ENCODE measurements at places on chromosomes 6 and 20.
A peak's percentile ranks its signal among the peaks of the same experiment; 100 is the strongest.

GRCh38 chr6:73579851-73580246 is 59.0 kb upstream of the EEF1A1 start:
- peak; percentile 13 for DNase-seq

- DNase-seq = no peak
These were observed 26.3 kb upstream of the UBR2 start for GRCh38 chr6:42537536-42537935.

- no peak for DNase-seq
These were observed 484.9 kb downstream of the COL12A1 start for GRCh38 chr6:74720923-74721322.

DNA sequence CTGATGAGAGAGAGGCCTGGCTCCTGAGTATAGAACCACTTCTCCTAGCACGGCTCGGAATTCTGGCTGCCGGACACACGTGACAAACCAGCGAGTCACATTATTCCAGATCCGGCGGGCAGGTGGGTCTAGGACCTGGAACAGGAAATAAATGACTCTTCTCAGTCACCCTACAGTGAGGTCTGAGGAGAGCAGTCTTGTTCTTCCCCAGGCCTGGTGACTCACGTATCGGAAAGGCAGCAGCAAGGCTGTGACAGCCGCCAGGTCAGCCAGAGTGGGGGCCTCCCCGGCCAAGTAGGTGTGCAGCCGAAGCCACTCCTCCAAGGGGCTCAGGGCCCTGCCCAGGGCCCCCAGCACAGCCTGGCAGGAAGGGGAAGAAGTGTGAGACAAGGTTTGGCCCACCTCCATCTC is 2.8 kb downstream of the VARS1 start:
- no peak for DNase-seq

- no peak for DNase-seq
These were observed 214.6 kb downstream of the HDGFL1 start for GRCh38 chr6:22783931-22784330.

DNA sequence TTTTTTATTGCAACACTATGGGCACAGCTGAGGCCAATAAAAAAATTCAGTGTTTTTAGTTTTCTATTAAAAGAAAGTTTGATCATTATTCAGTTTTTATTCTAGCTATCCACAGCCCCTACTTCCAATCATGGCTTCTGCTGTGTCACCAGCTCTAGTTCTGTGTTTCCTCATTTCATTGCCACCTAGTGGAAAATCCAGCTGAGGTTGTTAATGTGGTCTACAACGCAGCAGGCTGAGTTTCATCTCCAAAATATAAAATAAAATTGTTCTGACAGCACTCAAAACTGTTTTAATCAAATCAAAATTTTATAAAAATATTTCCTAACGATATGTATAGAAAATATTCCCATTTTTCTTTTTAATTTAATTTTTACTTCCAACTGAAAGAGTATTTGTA is 13.6 kb downstream of the COL9A1 start:
- DNase-seq = no peak

GRCh38 chr6:7332090-7332745 is 19.2 kb upstream of the SSR1 start:
- no peak for DNase-seq

DNA sequence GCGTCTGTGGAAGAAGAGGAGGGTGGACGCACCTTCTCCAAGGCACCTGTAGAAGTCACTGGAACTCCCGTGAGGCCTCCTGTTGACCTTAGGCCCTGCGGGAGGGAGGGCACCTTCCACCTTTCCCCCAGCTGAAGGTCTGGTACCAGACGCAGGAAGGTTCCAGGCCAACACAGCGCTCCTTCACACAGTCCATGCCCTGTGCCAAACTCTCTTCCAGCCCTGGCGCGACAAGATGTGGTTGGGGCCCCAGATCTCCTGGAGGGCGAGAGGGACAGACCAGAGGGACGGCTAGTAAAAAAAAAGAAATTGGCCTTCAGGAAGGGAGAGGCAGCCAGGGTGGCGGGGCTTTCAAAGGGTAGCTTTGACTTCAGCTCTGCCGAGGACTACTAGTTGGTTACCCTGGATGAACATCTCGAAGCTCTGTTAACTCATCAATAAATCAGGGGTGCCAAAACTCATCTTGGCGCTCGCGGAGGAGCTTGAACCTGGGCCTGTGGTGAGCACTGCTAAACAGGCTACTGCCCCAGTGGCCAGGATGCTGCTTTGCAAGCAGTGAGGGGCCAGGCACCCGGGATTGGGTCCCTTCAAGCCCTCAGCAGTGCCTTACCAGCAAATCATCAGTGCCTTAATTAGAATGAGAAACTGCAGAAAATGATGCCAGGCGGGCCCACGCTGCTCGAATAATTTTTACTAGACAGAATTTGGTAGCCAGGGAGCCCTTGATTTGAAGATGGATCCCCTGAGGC is 14.9 kb downstream of the AARS2 start:
- no peak for DNase-seq

- no peak for DNase-seq
These were observed 73.5 kb downstream of the BFSP1 start for GRCh38 chr20:17457588-17458190.

GRCh38 chr6:24223115-24223919 is 97.3 kb downstream of the NRSN1 start:
- DNase-seq = no peak

- no peak for DNase-seq
These were observed 220.3 kb upstream of the LRFN2 start for GRCh38 chr6:40807484-40807883.

GRCh38 chr20:38094373-38094891 is 60.9 kb downstream of the RPRD1B start:
- peak; percentile 17 for DNase-seq

GRCh38 chr6:65706436-65706835 is 590 bp downstream of the EYS start:
- DNase-seq = no peak

GRCh38 chr6:137415127-137415833 is 78.9 kb downstream of the OLIG3 start:
- peak; percentile 62 for DNase-seq

GRCh38 chr6:157198425-157199279 is 124.7 kb downstream of the TMEM242 start:
- DNase-seq = no peak

- no peak for DNase-seq
These were observed 19.5 kb downstream of the SRSF6 start for GRCh38 chr20:43477193-43477592.

GRCh38 chr20:50121858-50122271 is 8.9 kb upstream of the UBE2V1 start:
- no peak for DNase-seq

- no peak for DNase-seq
These were observed 4.6 kb downstream of the FKBP1A start for GRCh38 chr20:1388253-1388652.

DNA sequence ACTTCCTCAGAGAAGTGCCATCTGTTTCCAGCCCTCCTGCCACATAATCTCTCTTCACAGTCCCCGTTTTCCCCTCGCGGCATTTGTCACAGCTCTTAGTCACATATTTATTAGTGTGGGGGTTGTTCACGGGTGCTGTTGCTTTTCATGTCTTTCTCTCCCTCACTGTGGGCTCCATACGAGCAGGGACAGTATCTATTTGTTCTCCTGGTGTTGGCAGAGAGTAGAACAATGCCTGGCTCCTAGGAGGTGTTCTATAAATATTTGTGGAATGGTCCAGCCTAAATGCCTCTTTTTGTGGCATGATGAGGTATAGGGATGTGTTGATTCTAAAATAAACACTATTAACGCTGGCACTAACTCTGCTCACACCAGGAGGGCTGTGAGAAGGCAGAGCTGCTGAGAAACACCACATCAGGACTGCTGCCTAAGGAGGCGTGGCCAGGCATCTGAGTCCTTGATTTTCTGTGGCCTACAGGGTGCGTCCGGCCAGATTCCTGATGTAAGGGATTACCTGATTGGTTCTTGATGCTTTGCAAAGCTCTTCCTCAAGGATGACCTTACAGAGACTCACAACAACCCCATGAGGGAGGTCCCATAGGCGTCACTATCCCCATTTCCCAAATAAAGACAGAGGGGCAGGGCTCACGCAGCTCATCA is 219.8 kb upstream of the ARID1B start:
- no peak for DNase-seq

GRCh38 chr6:56848105-56848504 is 106.8 kb upstream of the BEND6 start:
- DNase-seq = no peak

DNA sequence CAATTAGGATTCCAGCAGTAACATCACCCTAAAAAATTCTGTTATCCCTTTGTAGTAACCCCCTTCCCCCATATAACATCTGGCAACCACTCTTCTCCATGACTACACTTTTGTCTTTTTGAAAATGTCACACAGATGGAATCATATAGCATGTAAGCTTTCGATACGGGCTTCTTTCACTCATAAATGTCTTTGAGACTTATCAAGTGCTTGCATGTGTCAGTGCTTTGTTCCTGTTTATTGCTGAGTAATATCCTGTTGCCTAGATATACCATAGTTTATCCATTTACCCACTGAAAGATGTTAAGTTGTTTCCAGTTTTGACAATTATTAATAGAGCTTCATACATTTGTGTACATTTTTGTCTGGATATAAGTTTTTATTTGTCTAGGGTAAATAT is 10.4 kb upstream of the SNPH start:
- no peak for DNase-seq

DNA sequence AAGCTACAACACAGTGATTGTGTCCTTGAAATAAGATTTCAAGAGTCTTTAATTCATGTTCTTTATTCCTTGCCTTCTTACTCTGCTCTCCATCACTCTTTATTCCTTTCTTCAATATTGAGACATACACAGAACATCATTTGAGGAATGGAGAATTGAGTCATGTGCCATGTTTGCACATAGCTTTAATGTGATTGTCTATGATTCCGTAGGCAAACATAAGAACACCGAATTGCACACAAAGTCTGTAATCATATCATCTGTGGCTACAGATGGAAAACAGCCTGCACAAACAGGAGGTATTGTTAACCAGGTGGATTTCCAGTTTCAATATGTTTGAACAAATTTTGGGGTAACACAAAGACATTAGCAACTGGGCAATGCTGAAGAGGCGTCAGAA is 571.6 kb upstream of the GJE1 start:
- DNase-seq = no peak

GRCh38 chr6:84309336-84309735 is 81.9 kb upstream of the CEP162 start:
- DNase-seq = no peak

DNA sequence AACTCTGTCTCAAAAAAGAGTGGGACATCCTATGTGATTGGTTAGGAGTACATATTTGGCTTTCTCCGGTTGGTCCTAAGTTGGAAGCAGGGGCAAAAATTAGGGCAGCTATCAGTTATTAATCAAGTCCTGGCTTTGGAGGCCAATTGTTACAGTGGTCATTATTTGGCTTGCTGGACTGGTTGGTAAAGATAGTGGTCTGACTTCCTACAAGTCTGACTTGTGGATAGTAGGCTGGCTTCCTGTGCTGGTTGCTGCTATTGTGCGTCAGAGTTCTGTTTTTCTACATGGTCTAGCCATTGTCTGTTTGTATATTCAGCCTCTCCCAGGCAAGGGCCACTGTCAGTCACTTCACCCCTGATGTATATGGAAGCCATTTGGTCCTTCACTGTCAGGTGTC is 7.0 kb downstream of the ACOT8 start:
- no peak for DNase-seq

- DNase-seq = no peak
These were observed 47.3 kb upstream of the TTPAL start for GRCh38 chr20:44428174-44429016.

DNA sequence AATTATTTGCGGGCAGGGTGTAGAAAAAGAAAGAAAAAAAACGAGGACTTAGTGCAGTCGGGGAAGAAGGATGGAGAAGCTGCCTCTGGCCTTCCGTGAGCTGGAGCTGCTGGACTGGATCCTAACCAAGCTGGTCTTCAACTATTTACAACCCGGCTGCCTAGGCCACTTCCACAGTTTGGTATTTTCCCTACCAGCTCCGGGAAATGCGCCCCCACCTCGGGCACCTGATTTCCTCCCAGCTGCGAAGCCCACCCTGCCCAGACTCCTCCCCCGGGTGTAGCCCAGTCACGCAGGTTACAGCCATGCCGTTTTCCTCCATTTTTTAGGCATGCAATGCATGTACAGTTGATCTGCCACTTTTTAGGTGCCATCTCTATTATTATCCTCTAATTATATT is 21.2 kb downstream of the THEMIS start:
- peak; percentile 24 for DNase-seq

GRCh38 chr6:136084403-136084802 is 165.7 kb downstream of the MTFR2 start:
- DNase-seq = no peak
